Posterior cingulate gyrus (tissue), 11 donors: ENCODE measurements at places on chromosomes 16 and 17.

GRCh38 chr16:13866073-13866472, 53.9 kb upstream of the ERCC4 start:
- no peak for DNase-seq

DNA sequence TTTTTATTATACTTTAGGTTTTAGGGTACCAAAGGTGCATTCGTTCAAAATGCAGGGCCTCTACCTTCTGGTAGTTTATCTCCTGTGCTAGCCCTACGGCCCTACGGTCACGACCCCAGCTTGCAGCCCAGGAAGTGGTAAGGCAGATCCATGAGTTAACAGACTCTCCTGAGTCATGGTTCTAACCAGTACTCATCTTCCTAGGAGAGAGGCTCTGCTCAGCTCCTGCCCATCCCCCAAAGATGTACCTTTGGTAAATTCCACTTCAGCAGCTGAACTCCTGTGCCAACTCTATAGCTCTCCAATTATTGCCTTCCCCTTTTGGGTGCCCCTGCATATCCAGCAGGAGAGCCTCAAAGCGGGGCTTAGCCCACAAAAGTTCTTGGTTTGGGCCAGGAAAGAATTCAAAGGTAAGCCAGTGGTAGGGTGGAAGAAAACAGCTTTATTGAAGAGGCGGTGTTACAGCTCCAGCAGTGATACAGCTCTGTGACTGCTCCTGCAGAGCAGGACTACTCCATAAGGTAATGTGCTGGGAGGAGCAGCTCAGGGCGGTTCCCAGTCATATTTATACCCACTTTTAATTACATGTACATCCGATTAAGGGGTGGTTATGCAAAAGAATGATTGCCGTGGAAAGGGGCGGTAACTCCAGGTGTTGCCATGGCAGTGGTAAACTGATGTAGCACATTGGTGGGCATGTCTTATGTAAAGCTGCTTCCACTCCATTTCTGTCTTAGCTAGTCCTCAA, 241.4 kb downstream of the PMP22 start:
- no peak for DNase-seq

GRCh38 chr17:4480929-4481898, 17.5 kb upstream of the SPNS2 start:
- DNase-seq = peak; percentile 44

GRCh38 chr16:11797957-11798299, 870 bp upstream of the ZC3H7A start:
- DNase-seq = no peak

DNA sequence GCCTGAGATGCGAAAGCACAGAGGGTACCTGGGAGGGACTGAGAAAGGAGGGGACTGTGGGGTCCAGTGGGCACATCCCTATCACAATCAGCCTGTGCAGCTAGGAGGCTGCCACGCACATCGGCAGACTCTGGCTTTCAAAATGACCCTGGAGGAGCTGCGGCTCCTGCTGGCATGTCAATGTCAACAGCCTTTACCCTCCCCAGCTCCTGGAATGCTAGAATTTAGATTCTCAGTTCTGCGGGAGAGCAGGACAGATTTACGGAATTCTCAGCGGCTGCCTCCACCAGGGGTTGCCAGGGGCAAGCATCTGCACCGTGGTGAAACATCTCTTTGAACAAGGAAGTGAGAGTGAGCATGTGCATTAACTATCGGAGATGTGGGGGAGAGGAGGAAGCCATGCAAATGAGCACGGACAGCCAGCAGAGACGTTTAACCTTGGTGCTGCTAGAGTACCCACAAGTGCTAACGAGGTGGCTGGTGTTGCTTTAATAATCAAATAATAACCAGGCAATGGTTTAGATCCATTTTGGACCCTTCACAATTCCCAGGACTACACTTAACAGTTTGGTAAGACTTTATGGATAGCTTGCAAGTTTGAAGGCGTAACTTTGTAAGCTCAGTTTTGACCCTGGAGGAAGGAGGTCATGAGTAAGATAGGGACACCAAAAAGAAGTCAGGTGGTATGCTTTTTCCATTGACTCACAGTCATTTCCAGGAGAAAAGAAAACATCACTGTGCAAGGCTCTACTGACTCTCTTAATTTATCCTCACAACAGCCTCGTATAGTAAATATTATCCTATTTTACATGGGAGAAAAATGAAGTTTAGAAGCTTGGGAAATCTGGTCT, 54.1 kb downstream of the XYLT1 start:
- DNase-seq = peak; percentile 21
